Kidney epithelial cell (primary cell): ENCODE measurements at places on chromosomes 2 and 18.

- no peak for DNase-seq
Observed at GRCh38 chr2:152961351-152961750, 242.9 kb downstream of the ARL6IP6 start.

GRCh38 chr2:163734401-163734800 is 1.4 kb downstream of the FIGN start:
- DNase-seq = no peak

DNA sequence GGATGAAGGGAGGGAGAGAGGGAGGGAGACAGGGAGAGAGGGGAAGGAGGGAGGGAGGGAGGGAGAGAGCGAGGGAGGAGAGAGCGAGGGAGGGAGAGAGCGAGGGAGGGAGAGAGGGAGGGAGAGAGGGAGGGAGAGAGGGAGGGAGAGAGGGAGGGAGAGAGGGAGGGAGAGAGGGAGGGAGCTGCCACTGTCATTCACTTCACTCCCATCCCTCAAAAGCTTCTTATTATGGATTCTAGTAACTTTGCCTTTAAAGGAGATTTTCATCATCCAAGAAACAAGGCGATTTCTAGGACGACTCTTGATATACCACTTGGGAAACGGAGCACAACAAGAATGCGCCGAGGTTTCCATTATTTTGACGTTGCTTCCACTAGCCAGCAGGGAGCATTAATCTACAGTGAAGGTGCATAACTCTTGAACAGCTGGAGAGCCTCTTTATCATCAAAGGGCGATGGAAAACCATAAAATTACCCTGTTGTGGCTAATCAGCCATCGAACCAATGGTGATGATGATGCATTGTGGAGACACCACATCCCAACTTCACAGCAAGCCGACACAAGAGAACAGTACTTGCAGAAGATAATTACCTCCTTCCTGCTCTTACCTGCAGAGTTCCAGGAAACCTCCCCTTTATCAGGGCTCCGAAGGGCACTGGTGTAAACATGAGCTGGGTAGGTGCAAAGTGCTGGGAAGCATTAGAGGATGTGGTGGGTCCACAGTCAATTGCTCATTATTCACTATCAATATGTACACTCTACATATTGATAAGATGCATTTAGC is 130.5 kb downstream of the EIPR1 start:
- DNase-seq = no peak

DNA sequence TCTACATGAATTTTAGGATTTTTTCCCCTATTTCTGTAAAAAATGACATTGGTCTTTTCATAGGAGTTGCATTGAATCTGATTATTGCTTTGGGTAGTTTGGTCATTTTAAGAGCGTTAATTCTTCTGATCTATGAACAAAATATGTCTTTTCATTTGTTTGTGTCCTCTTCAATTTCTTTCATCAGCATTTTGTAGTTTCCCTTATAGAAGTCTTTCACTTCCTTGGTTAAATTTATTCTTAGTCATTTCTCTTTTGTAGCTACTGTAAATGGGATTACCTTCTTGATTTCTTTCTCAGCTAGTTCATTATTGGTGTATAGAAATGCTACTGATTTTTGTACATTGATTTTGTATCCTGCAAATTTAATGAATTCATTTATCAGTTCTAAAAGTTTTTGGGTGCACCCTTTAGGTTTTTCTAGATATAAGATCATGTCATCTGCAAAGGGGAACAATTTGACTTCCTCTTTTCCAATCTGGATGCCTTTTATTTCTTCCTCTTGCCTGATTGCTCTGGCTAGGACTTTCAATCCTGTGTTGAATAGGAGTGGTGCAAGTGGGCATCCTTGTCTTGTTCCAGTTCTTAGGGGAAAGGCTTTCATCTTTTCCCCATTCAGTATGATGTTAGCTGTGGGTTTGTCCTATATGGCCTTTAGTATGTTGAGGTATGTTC is 36.6 kb upstream of the AAK1 start:
- DNase-seq = no peak

DNA sequence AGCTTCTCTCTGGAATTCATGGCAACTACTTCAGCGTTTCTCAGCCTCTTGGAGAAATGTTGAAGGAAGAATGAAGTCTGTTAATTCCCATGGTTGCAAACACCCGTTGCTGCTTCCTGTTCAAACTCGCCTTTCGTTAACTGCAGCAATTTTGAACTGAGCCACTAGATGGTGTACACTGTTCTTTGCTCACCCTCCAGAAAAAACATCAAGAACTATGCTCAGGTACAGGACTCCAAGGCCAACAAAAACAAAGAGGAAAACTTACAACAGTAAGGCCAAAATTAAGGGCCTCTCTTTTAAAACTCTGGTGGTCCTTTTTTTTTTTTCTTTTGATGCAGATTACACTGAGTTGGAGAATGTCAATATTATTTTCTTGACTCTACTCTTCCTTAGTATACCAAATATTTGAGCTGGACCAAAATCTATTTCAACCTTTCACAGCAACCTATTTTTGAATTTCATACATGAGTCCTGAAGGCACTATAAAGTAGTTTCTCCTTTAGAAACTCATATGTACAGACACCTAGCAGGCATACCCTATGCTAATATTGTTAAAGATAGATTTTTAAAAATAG is 58.2 kb downstream of the KLHL14 start:
- peak; percentile 62 for DNase-seq

GRCh38 chr2:100878000-100878791 is 58.3 kb downstream of the NPAS2 start:
- no peak for DNase-seq

- no peak for DNase-seq
Observed at GRCh38 chr18:36650906-36651305, 177.9 kb downstream of the TPGS2 start.

DNA sequence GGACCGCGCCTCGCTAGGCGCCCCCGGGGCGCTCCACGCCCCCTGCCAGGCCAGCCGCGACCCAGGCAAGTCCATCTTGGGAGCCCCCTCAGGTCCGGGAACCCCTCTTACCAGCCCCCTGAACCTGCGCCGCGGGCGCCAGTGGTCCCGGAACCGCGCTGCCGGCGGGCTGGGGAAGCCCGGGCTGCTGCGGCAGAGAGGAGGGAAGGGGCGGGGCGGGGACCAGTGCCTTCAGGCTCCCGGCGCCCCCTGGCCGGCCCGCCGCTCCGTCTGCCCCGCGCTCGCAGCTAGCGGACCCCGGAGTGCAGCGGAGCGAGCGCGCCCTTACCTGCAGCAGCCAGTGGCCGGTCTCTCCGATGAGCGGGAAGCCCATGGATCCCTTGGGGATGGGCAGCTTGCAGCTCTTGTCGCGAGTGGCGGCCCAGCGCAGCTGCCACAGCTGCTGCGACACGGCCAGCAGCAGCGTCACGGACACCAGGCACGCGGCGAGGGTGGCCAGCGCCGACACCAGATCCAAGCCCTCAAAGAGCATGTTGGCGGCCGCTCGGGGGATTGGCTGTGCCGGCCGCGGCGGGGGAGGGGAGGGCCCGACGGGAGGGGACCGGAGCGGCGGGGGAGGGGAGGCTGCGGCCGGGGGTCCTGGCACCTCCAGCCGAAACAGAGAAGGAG is at the start of gene CYP26B1:
Gene CYP26B1 (minus strand): TSS at position 560 of the 669 bp plus-strand sequence. CDS start 28 bp downstream, at position 532.
- DNase-seq = no peak

DNA sequence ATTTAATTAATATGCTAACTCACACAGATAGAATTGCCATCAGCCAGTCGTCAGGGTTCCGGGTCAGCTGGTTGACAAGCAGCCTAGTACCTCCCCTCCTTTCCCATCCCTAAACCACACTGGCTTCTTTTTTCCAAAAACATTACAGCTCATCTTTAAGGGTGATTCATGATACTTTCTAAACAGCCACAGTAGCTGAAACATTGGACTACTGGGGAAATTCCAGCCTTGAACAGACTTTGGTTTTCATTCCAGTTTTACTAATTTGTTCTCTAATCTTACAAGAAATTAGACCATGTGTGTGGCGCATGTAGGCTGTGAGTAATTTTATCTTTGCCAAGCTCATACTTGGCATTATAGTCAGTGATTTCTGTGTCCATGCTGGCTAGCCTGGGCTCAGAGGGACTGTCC is 110.8 kb downstream of the FMNL2 start:
- peak; percentile 72 for DNase-seq

GRCh38 chr2:85324639-85325465 is 2.9 kb downstream of the TGOLN2 start:
- DNase-seq = peak; percentile 56

- DNase-seq = no peak
Observed at GRCh38 chr18:71846716-71847115, 697.4 kb downstream of the CBLN2 start.

GRCh38 chr2:80420530-80421208 is 116.1 kb upstream of the LRRTM1 start:
- DNase-seq = no peak

GRCh38 chr2:105375001-105375561 is 23.8 kb downstream of the FHL2 start:
- no peak for DNase-seq

- peak; percentile 71 for DNase-seq
Observed at GRCh38 chr2:163771596-163771995, 35.8 kb upstream of the FIGN start.

DNA sequence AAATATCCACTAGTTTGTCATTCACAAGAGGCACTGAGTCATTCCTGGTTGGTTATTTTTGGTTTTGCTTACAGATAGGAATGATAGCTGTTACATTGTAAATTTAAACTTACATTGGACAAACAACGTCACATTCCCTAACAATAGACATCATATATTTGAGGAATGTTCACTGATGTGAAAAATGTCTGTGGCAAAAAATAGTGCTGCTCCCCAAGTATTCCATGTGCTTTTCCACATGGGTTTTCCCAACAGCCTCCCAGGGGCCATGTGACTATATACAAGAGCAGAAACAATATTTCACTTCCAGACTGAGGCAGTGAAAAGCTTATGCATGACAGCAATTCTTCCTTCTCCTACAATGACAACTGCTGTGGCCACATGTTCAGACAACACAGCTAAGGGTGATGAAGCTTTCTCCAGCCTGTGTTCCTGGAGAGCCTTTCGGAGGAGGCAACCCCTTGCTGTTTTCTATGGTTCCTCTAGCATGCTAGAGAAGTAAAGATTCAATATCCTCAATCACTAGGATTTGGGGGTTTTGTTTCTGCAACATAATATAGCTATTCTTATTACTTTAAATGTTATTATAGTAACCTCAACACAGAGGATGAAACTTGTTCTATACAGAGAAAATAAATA is 202.7 kb downstream of the PTH2R start:
- DNase-seq = no peak

DNA sequence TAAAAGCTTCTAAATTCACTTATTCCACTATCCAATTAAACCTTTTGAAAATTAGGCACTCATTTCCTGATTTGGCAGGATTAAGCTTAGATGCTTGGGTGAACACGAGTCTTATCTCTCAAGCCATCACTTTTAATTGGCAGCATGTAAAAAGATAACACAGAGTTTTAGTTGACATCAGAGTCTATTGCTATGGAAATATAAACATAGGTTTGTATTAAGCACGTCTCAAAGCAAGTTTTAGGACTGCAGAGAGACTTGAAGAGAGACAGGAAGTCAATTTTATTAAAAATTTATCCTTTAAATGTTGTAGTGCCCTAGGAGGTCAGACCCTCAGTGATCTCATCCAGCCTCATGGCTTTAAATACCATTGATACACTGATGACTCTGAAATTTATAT is 5.6 kb downstream of the RBKS start:
- DNase-seq = no peak

DNA sequence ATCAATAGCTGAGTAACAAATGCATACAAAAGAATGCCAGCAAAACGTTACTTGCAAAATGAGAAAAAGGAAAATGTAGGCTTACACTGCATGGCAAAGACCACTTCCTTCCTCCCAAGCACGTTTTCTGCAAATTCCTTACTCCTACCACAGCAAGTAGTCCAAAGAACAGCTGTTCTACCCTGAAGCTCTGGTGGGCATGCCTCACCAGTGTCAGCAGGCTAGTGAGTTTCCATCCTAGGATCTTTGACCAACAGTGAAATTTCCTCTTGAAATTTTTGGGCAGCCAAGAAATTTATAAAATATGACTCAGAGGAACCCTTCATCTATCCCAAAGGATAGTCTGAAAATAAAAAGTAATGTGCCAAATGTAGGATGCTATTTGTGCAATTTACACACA is 123.9 kb downstream of the ZNF532 start:
- no peak for DNase-seq

DNA sequence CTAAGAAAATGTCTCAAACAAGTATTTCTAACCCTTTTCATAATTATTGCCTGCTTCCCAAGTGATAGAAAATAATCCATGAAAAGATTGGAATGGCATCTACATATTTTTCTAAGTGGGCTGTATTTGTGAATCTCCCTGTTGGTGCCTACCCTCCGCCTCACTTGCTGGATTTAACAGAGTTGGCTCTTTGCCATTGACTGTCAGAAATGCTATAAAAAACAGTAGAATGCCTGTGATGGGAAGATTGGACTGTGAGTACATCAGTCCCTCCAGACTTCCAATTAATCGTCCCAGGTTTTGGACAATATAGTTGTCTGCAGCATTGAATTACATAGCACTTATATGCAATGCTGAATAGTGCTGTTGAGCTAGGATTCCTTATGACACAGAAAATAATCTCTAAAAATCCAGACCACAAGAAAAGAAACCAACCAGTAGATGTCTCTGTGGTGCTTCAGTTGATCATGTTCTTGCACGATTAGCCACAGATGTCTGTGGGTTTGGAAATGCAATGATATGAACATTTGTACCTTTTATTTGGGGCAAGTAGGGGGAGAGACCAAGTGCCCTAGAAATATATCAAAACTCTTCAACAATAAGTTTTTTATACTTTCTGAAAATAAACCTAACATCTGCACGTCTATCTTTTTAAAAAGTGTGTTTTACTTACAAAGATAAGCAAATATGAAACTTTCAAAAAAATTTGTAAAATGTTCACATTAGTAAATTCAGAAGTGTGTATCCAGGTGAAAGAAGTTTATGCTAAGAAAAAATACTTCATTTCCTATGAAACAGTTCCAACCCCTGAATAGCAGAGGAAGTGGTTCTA is 88.5 kb downstream of the DYNAP start:
- peak; percentile 43 for DNase-seq

DNA sequence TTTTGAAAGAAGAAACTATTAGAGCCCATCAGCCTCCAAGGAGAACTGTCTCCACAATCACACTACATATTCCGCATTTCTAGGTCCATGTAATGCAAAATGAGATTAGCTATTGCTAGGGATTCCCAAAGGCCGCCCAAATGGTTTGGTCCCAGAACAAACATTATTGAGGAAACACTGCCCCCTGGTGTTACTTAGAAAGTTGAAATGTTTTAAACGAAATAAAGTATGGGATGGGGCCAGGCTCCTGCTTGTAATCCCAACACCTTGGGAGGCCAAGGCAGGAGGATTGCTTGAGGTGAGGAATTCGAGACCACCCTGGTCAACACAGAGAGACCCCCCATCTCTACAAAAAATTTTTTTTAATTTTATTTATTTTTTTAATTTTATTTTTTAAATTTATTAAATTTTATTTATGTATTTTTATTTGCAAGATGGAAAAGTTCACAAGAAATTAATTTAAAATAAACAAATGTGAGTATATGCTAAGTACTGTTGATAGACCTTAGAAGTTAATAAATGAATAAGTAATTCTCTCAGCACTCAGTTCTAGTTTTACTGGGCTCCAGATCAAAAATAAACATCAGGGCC is 5.5 kb downstream of the NHEJ1 start:
- no peak for DNase-seq

GRCh38 chr2:77013457-77013856 is 508.7 kb downstream of the LRRTM4 start:
- no peak for DNase-seq

GRCh38 chr2:9478526-9478925 is 4.2 kb downstream of the IAH1 start:
- DNase-seq = no peak
